Stimulated activated CD8-positive, alpha-beta memory T cell treated with anti-CD3 and anti-CD28 coated beads, Interleukin-15, amount 100 ng/mL, for 4 hours (primary cell): ENCODE measurements at places on chromosomes 5 and 9.

DNA sequence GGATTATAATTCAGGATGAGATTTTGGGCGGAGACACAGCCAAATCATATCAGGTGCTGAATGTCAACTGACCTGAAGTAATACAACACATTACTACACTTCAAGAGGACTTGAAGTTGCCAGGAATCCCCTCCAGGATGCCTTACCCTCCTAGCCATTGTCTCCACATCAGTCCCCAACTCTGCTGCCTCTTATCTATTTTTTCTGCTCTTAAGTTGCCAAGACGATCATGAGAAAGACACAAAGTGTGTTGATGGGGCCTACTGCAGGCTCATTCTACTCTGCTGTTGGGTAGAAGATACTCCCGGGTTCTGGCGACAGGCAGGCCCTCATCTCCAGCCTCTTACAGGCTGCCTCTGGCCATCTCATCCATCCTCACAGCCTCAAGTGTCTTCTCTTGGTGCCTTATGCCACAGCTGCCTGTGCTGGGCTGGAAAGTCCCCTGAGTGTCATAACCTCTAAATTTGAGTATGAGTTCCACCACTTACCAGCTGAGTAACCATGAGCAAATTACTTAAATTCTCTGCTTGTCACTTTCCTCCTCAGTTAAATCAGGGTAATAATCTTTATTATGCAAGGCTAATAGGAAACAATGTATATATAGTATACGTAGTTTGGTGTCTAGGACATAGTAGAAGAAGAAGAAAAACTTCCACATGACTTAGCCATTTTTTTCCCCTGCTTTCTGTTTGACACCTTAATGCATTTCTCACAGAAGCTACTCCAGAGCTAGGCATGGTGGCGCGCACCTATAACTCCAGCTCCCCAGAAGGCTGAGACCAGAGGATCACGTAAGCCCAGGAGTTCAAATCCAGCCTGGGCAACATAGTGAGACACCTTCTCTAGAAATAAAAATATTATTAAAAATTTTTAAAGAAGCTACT is 73.0 kb upstream of the SNX2 start:
- no peak for DNase-seq

GRCh38 chr9:115930472-115930871 is 223.1 kb upstream of the PAPPA start:
- DNase-seq, result no peak

DNA sequence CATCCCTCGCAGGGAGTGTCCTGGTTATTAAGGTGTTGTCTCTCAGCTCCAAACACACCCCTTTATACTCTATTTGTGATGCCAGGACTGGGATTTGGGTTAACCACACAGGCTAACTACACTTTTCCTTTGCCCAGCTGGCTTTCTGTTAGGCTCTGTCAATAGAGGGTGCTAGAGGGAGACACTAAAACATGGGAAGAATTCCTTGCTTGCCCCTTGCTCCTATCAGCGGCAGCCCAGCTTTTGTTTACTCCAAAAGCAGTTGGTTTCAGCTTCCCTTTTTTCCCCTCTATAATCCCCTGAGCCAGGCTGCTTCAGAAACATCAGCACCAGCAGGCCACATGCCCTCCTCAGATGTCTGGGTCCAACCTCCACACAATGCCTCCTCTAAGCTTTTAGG is 297.1 kb downstream of the KCTD16 start:
- no peak for DNase-seq

- no peak for DNase-seq
Observed at GRCh38 chr9:123561046-123561445, 205.0 kb downstream of the CRB2 start.

GRCh38 chr9:82923092-82923911 is 139.6 kb downstream of the RASEF start:
- no peak for DNase-seq

- no peak for DNase-seq
Observed at GRCh38 chr9:18863791-18864190, 169.2 kb downstream of the SAXO1 start.

DNA sequence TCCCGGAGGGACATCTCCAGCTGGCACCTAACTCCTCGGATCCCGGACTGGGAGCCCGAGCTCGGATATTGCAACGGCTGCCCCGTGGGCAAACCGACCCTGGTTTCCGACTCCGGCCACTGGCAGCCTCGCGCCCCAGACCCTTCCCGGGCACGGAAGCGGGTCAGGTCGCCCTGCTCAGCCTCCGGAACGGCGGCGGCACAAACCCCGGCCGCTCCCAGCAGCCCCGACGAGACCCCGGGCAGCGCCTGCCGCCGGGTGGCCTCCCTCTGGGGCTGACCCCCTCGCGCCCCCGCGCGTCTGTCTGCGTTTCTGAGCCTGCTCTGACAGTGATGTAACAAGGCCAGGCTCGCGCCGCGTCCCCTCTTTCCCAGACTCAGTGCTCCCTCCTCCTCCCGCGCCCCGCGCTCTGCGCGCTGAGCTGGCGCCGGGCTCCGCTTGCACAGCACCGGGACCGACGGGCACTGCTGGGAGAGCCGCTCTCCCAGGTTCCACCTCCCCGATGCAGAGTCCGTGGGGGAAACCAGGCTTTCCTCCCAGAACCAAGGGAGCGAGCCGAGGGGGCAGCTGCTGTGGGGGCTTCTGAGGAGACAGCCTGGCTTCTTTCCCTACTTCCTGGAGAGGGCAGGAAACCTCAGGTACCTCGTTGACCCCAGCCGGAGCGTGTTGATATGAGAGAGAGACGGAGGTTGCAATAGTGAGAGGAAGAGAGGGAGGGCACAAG is at the start of gene TMEM215:
TSS of gene TMEM215 (plus strand) at position 373 of the 724 bp plus-strand sequence. CDS start 644 bp downstream, outside the sequence.
- DNase-seq, result no peak

- no peak for DNase-seq
Observed at GRCh38 chr9:128669786-128670185, 13.1 kb upstream of the DYNC2I2 start.

DNA sequence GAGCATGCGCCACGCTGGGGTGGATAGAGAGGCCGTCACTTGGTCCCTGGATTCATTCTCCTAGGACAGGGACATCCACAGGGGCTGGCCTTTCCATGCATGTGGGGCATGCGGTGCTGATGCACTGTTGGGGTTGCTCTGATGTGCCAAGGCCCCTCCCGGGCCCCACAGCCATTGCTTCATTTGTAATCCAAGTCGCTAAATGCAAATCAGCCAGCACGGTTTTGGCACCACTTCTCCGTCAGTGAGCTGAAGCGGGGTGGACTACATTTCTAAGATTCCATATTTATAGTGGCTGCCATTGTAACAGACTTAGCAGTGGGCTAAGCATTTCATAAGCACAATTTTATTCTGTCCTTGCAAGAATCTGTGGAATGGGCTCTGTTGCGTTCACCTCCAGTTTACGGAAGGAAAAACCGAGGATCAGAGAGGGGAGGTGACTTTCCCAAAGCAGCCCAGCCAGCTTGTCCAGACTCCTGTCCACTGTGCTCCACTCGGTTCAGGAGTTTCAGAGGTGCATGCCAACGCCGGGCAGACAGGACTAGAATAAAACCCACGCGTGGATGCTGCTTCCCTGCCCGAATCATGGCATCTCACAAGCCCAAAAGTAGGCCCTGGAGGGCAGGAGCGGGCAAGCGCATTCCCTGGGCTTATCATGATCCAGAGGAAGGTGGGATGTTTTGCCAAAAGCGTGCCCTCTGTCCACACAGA is 102.6 kb upstream of the COL5A1 start:
- DNase-seq, result no peak

DNA sequence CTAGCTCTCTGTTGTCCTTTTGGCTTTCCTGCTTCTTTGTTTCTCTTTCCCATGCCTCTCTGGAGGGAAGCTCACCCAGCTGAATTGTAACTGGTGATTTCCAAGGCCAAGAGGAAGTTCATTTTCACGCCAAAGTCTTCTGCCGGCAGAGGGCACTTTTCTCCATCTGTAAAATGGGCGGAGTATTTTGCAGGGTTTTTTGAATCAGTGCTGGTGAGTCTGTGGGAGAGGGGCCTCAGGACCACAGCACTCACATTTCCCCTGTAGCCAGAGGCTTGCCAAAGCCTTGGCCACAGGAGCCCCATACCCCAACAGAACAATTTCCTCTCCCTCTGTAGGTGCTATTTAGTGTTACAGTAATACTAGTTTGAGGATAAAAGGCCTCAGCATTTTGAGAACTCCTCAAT is 42.3 kb upstream of the MATR3 start:
- DNase-seq, result no peak

- DNase-seq, result no peak
Observed at GRCh38 chr5:170606941-170607340, 103.1 kb downstream of the KCNIP1 start.

- DNase-seq, result no peak
Observed at GRCh38 chr5:360257-361027, 38.9 kb downstream of the AHRR start.

- DNase-seq, result no peak
Observed at GRCh38 chr5:575636-576035, 36.5 kb upstream of the CEP72 start.
